Esophagus squamous epithelium (tissue), 5 donors: ENCODE measurements at places on chromosomes 12 and 14. TPM values are rescaled to one million over a fixed set of nuclear protein-coding genes. Genes with fewer than 3 reads are reported as not detected.
A peak's percentile ranks its signal among the peaks of the same experiment; 100 is the strongest.

Gene TEDC1
- total RNA-seq, result 7.5 TPM

Gene TEX22
- total RNA-seq, result not detected

Gene NFATC4
- total RNA-seq, result 22.5 TPM

Gene NIN
- 12.2 TPM for total RNA-seq

Gene KRT6B
- total RNA-seq, result 1,853 TPM

Gene ITGB7
- 4.6 TPM for total RNA-seq

Gene TGM1
- 566 TPM for total RNA-seq

Gene TMEM179
- total RNA-seq, result not detected

Gene EFS
- 19.3 TPM for total RNA-seq

DNA sequence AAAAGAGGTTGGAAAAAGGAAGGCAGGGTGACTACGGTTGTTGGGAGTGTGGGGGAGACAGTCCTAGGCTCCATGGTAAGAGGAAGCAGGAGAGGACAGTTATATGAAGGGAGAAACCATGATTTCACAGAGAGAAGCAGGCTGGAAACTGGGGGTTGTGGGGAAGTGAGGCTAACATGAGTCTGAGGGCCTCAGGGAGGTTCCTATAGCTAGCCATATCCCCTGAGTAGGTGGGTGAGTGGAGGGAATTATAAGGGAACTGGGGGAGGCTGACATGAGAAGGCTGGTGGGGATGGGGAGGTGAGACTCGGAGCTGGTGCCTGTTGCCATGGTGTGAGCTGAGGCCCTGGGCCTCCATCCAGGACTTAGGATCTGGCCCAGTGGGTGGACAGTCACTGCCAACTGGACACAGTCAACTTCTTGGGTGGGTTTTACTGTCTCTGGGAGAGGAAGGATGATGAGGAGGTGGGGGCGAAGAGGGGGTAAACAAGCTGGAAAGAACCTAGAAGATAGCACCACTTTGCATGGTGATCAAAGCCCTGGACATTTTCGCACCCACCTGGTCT lies 1.4 kb downstream of the RNASE13 start:
- no peak for DNase-seq
- no peaks in the 10 kb centered on the region for H3K36me3 ChIP-seq
- no peak overlapping the region for H3K27ac ChIP-seq
- H3K4me3 ChIP-seq, result no peak overlapping the region
- H3K4me1 ChIP-seq, result peaks cover 1% of the 10 kb centered on the region
- H3K27me3 ChIP-seq, result no peaks in the 10 kb centered on the region

DNA sequence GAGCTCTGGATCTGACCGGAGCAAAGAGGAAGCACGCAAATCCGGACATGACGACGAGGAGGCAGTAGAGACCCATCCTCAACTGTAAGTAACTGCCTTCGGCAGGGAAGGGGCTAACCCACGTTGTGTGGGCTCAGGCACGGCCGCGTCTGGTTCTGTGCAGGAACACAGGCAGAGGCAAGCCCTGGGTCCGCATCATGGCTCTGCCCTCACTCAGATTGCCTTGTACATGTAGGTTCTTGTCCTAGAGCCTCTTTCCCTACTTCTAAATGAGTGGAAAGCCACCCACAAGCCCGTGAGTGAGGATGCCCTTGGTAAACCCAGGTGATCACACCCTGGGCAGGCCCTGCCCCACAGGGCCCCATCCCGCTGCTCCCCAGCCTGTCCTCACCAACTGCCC lies 8.9 kb upstream of the RPLP0 start:
- H3K27ac ChIP-seq, result peak overlapping the region; percentile 37
- H3K27me3 ChIP-seq, result no peaks in the 10 kb centered on the region
- peaks cover 9% of the 10 kb centered on the region for H3K4me1 ChIP-seq
- DNase-seq, result no peak
- H3K4me3 ChIP-seq, result no peak overlapping the region

DNA sequence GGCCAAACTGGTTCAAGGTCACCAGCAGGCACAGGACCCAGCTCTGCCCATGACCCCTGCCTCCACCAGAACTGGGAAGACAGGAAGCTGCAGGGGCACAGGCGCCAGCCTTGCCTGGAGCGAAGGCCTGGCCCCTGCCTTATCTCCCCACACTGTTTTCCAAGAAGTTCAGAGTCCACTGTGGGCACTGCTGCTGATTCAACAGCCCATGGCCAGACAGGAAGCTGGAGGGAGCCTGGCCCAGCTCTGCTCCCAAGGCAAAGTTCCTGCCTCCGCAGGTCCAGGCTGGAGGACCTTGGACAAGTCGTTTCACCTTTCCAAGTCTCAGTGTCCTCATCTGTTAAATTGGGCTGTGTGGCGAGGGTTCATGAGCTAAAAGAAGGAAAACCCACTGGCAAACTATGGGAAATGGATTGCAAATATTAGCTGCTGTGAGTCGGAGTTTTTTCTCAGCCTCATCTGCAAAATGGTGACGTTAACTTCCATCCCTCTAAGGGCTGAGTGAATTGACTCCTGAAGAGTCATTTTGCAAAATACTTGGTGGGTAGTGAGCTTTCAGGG lies 1.2 kb downstream of the PHETA1 start:
- no peak for DNase-seq
- peaks cover 32% of the 10 kb centered on the region for H3K4me1 ChIP-seq
- peak overlapping the region; percentile 62 for H3K27ac ChIP-seq
- H3K4me3 ChIP-seq, result peak overlapping the region; percentile 73
- no peaks in the 10 kb centered on the region for H3K36me3 ChIP-seq

GRCh38 chr12:122123051-122123760 lies 44.6 kb downstream of the MLXIP start:
- no peaks in the 10 kb centered on the region for H3K27me3 ChIP-seq
- peaks cover 14% of the 10 kb centered on the region for H3K36me3 ChIP-seq
- DNase-seq, result no peak
- H3K27ac ChIP-seq, result peak overlapping the region; percentile 23

DNA sequence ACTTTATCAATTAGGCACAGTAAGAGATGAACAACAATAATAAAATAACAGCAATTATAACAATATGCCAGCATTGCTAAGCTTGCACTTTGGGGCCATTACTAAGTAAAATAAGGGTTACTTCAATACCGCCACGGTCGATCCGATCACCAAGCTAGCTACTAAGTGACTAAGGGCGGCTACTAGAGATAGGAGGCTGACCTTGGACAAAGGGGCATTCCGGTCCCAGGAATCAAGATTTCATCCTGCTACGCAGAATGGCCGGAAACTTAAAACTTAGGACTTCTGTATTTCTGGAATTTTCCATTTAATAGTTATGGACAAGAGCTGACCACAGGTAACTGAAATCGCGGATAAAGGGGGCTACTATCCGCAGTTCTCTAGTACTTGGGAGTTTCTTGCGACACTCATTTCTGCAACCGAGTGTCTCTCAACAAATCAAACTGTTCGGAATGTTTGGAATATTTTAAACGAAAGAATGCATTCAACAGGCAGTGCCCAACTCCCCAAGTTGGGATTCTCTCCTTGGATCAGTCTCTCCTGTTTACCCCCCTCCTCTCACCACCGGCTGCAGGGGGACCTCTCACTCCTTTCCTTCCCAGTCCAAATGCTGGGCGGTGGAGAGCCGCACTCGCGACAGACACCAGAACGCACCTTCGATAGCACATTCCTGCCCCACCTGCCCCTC lies 650 bp downstream of the HEBP1 start:
- H3K27ac ChIP-seq, result peak overlapping the region; percentile 94
- peaks cover 23% of the 10 kb centered on the region for H3K4me1 ChIP-seq
- no peaks in the 10 kb centered on the region for H3K36me3 ChIP-seq

GRCh38 chr14:61780125-61780524 lies 17.9 kb downstream of the SNAPC1 start:
- no peaks in the 10 kb centered on the region for H3K27me3 ChIP-seq
- no peak for DNase-seq
- no peaks in the 10 kb centered on the region for H3K36me3 ChIP-seq
- H3K27ac ChIP-seq, result no peak overlapping the region

DNA sequence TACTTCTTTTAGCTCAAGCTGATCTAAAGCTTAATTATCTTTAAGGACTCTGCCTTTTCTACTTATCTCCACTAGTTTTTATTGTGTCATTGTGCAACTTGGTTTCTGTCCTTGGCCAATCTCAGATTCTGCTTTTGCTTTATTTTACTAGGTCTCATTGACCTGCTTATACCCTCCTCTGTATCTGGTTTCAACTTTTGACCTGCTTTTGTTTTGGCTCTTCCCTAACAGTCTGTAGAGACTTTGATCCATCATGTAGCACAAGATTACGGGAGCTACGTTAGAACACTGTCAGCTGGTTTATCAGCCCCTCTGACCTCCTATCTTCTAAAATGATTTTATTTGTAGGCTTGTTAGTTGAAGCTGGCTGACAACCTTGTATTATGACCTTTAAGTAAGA lies 43.6 kb downstream of the ZCRB1 start:
- H3K4me3 ChIP-seq, result no peak overlapping the region
- no peak for DNase-seq
- H3K27me3 ChIP-seq, result peaks cover 4% of the 10 kb centered on the region
- no peak overlapping the region for H3K27ac ChIP-seq
- no peaks in the 10 kb centered on the region for H3K36me3 ChIP-seq
- H3K4me1 ChIP-seq, result no peaks in the 10 kb centered on the region

- peaks cover 11% of the 10 kb centered on the region for H3K4me1 ChIP-seq
- no peak overlapping the region for H3K4me3 ChIP-seq
- H3K27ac ChIP-seq, result peak overlapping the region; percentile 52
- DNase-seq, result no peak
- no peaks in the 10 kb centered on the region for H3K27me3 ChIP-seq
- no peaks in the 10 kb centered on the region for H3K36me3 ChIP-seq
Measured at GRCh38 chr14:55781046-55781445, 201.0 kb downstream of the KTN1 start.

- H3K4me3 ChIP-seq, result no peak overlapping the region
- DNase-seq, result no peak
- no peak overlapping the region for H3K27ac ChIP-seq
- H3K27me3 ChIP-seq, result no peaks in the 10 kb centered on the region
Measured at GRCh38 chr12:116547955-116548501, 11.2 kb upstream of the MAP1LC3B2 start.

GRCh38 chr12:32765906-32766305 lies 10.2 kb upstream of the YARS2 start:
- H3K4me1 ChIP-seq, result no peaks in the 10 kb centered on the region
- H3K36me3 ChIP-seq, result no peaks in the 10 kb centered on the region
- no peak overlapping the region for H3K27ac ChIP-seq
- H3K27me3 ChIP-seq, result no peaks in the 10 kb centered on the region

- H3K4me1 ChIP-seq, result peaks cover 100% of the 10 kb centered on the region
- no peak for DNase-seq
- H3K27me3 ChIP-seq, result no peaks in the 10 kb centered on the region
- H3K4me3 ChIP-seq, result no peak overlapping the region
- H3K27ac ChIP-seq, result peak overlapping the region; percentile 38
- no peaks in the 10 kb centered on the region for H3K36me3 ChIP-seq
Measured at GRCh38 chr14:68953196-68953555, 25.9 kb downstream of the ACTN1 start.

- H3K4me1 ChIP-seq, result no peaks in the 10 kb centered on the region
- H3K4me3 ChIP-seq, result no peak overlapping the region
- no peaks in the 10 kb centered on the region for H3K27me3 ChIP-seq
Measured at GRCh38 chr12:93950311-93950710, 198.1 kb upstream of the PLXNC1 start.

- no peak for DNase-seq
- H3K27me3 ChIP-seq, result no peaks in the 10 kb centered on the region
- H3K27ac ChIP-seq, result peak overlapping the region; percentile 49
- peaks cover 5% of the 10 kb centered on the region for H3K4me1 ChIP-seq
- no peak overlapping the region for H3K4me3 ChIP-seq
Measured at GRCh38 chr12:116927244-116927940, 16.6 kb downstream of the FBXW8 start.

DNA sequence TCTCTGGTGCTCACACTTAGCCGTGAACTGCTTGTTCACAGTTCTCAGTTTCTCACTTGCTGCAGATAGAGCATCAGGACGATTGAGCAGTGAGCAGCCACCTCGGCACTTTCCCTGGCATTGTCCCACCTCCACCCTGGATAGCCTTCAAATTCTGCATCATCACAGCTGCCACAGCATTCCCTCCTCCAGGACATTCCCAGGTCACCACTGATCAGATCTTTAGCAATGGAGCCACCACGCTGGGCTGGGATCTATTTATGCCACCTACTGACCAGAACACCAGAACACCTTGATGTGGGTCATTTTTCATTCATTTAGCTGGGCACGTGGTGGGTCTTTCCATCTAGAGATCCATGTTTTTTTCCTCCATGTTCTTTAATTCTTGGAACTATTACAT lies 23.6 kb downstream of the ACADS start:
- no peak overlapping the region for H3K4me3 ChIP-seq
- no peak overlapping the region for H3K27ac ChIP-seq
- H3K4me1 ChIP-seq, result no peaks in the 10 kb centered on the region

DNA sequence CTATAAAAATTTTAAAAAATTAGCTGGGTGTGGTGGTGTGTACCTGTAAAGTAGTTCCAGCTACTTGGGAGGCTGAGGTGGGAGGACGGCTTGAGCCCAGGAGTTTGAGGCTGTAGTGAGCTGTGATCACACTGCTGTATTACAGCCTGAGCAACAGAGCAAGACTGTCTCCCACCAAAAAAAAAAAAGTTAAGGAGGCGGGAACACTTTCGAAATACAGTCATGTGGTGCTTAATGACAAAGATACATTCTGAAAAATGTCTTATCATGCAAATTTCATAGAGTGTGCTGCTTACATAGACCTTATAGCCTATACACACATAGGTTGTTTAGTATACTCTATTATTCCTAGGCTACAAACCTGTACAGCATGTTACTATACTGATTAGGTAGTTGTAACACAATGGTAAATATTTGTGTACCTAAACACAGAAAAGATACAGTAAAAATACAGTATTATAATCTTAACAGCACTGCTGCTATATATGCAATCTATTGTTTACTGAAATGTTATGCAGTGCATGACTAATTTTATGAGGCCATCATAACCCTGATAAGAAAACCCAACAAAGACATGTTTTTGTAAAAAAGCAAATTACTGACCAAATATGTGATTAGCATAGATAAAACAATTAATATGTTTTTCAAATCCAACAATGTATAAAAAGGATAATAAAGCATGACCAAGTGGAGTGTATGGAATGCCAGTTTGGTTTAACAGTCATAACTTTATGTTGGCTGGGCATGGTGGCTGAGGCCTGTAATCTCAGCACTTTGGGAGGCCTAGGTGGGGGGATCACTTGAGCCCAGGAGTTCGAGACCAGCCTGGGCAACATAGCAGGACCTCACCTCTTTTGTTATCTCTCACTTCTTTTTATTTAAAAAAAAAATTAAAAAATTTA lies 11.4 kb downstream of the EIF2S1 start:
- peaks cover 98% of the 10 kb centered on the region for H3K36me3 ChIP-seq
- no peak overlapping the region for H3K4me3 ChIP-seq

GRCh38 chr14:99592933-99593753 lies 10.9 kb downstream of the CCDC85C start:
- peak overlapping the region; percentile 30 for H3K27ac ChIP-seq
- no peaks in the 10 kb centered on the region for H3K27me3 ChIP-seq
- peaks cover 99% of the 10 kb centered on the region for H3K4me1 ChIP-seq

DNA sequence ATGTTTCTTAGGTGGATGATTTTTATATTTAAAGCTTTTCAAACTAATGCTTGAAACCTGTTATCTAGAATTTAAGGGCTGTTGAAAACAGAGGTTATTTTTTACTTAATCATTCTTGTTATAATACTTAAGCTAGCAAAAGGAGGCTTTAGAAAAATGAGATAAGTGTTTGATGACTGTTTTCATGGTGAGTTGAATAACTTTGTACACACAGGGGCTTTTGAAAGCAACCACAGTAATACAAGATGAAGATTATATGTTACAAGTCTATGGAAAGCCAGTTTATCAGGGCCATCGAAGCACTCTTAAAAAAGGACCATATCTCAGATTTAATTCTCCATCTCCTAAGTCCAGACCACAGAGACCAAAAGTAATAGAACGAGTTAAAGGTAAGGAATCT lies 33.3 kb downstream of the KIAA0586 start:
- H3K4me3 ChIP-seq, result no peak overlapping the region
- H3K36me3 ChIP-seq, result no peaks in the 10 kb centered on the region
- no peak overlapping the region for H3K27ac ChIP-seq
- H3K4me1 ChIP-seq, result peaks cover 6% of the 10 kb centered on the region
